Myocyte (in vitro differentiated cells): ENCODE measurements at places on chromosomes 5 and 9.

- DNase-seq, result no peak
These were observed 21.7 kb upstream of the TENT2 start for GRCh38 chr5:79590396-79590999.

DNA sequence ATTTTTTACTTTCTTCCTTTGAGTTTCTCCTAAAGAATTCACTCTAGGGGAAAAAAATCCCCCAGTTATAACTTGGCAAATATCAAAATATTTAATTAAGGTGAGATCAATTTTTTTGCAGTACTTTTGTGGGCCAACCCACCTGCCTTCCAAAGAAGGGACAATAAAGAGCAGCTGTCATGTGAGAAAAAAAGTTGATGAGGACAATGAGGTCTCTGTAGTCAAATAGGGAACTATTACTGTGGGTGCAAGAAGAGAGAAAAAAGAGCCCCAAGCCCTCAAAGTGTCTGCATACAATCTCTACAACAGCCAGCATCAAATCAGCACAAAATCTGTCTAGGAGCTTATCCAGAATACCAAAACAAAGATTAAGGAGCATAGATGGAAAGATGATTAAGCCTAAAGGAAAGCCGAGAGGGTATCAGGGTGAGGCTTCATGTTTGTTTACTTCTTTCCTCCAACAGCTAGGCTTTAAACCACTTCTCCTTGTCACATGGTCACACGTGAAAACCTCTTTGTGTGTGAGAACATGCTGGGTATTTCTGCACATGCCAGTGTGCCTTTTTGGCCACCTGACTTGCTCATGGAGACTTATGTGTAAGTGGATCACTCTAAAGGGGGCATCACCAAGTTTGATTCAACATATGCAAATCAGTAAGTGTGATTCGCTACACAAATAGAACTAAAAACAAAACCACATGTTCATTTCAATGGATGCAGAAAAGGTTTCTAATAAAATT, 19.2 kb upstream of the FYB1 start:
- no peak for DNase-seq

DNA sequence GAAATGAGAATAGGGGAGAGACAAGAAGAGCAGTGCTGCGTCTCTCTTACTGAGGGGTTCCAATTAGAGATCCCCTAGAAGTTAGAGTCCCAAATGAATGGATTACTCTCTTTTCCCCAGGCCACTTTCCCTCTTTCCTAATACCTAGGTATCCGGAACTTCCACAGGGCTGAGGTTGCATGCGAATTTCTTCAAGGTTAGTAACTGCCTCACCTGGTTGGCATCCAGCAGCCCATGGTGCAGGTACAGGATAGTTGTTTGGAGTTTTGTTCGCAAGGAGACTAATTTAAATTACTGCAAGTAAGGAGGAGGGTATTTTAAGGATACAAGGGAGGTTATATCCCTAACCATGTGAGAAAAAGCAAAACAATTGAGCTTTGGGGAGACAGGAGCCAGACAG, 52.4 kb upstream of the JAK2 start:
- no peak for DNase-seq

DNA sequence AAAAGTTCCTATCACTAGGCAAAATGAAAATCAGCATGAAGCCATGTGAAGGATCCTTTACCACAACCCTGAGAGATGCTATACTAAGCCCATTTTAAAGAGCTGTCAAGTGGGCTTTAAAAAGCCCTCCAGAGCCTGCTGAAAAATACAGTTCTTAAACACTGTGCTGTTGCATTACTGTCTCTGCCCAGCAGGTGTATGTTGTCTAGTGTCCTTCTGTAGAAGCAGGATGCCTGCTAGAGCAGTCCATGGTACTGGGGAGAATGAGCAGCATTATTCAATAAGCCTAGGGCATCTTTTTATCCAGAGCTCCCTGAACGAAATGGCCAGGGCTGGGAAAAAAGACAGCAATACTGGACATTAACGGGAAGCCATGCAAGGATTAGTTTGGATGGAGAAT, 126.2 kb upstream of the PLCXD3 start:
- peak; percentile 23 for DNase-seq

- DNase-seq, result no peak
These were observed 91.4 kb upstream of the ZNF462 start for GRCh38 chr9:106771608-106772007.

GRCh38 chr5:111937094-111937493, 180.1 kb upstream of the NREP start:
- no peak for DNase-seq

GRCh38 chr5:140196115-140196814, 21.3 kb downstream of the CYSTM1 start:
- DNase-seq, result no peak

- DNase-seq, result no peak
These were observed 396.5 kb downstream of the ANXA1 start for GRCh38 chr9:73548201-73548600.

- no peak for DNase-seq
These were observed 53.2 kb downstream of the MEF2C start for GRCh38 chr5:88829775-88830174.

GRCh38 chr9:95725045-95725444, 150.4 kb upstream of the ERCC6L2 start:
- DNase-seq, result no peak

GRCh38 chr5:131396015-131396414, 132.2 kb downstream of the CDC42SE2 start:
- no peak for DNase-seq

GRCh38 chr9:93298498-93299417, 114.8 kb downstream of the WNK2 start:
- DNase-seq, result no peak

- DNase-seq, result peak; percentile 64
These were observed 31.7 kb upstream of the BASP1 start for GRCh38 chr5:17185773-17186172.
